Activated CD4-positive, CD25-positive, alpha-beta regulatory T cell (primary cell): ENCODE measurements at places on chromosomes 1 and 21.

DNA sequence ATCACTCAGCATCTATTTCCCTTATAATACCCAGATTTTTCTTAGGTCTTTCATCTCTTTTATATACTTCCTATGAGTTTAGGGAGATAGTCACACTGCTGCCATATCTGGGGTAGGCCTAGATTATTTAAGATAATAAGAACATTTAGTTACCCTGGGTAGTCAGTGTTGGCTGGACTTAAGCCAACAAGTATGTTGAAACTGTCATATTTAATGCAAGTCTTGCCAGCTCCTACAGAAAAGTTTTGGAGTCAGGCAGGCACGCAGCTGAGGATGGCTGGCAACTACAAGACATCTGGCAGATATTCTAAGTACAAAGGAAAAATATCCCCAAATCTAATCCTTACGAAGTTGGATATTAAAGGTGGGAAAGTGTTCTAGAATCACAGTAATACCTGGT is 19.2 kb upstream of the DEPDC1 start:
- DNase-seq: no peak

- no peak for DNase-seq
These were observed 151.2 kb downstream of the OMA1 start for GRCh38 chr1:58395355-58395754.

DNA sequence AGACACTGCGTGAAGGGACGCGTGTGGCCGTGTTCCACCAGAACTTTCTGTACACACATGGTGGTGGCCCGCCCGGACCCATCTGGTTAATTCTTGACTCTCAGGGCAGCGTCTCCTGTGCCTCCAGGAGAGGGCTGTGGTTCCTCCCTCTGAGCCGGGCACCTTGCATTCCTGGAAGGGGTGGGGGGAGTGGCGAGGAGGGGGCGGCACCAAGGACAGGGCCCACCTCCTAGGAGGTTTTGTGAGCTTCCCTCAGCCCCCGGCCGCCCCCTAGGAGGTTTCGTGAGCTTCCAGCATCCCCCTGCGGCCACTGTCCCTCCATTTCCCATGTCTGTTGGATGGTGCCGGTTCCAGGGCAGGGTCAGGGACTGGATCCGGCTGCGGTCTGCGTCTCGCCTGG is 28.9 kb downstream of the FAAP20 start:
- no peak for DNase-seq

GRCh38 chr1:191508239-191508638 is 650.0 kb upstream of the RGS18 start:
- DNase-seq: no peak

DNA sequence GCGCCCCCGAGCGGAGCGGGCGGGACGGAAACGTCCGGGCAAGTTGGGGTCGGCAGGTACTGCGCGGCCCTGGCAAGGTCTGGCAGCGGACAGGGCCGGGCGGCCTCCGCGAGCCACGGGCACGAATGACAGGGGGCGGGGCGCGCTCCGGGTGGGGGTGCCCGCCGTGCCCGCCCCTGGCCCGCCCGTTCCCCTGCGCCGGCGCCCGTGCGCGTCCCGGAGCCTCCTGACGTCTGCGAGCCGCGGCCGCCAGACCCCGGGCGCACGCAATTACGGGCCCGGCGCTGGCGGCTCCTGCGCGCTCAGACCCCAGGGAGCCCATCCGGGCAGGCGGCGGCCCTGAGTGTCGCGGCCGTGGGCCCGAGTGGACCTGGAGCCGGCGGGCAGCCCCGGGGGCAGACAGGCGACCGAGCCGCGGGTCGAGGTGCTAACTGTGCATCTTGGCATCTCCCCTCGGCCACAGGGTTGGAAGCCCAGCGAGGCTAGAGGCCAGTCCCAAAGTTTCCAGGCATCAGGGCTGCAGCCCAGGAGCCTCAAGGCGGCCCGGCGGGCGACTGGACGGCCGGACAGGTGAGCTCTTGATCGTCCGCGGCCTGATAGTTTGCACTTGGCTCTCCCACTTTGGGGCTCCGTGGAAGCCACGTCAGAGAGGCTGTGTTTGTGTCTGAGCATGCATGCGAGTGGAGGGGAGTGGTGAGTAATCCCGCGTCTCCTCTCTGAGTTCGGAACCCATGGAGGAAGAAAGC is 918 bp downstream of the MIB2 start:
- no peak for DNase-seq

- DNase-seq: no peak
These were observed 714.3 kb downstream of the MATN1 start for GRCh38 chr1:30008998-30009657.

DNA sequence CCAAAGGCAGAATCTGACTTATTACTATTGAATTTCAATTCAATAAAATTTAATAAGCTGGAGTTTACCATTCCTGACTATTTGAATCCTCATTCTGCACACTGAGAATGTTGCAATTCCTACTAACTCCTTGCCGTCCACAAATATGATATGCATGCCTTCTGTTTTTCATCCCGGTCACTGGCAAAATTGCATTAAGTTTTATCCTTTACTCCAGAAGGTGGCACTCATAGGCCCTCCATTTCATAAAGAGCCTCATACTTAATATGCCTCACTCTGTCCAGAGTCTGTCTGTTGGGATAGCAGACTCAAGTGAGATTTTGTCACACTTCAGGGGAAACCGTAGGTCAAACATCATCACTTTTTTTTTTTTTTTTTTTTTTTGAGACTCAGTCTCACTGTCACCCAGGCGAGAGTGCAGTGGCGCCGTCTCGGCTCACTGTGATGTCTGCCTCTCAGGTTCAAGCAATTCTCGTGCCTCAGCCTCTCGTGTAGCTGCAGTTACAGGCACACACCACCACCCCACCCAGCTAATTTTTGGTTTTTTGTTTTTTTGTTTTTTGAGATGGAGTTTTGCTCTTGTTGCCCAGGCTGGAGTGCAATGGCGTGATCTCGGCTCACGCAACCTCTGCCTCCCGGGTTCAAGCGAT is 27.3 kb downstream of the F11R start:
- no peak for DNase-seq

DNA sequence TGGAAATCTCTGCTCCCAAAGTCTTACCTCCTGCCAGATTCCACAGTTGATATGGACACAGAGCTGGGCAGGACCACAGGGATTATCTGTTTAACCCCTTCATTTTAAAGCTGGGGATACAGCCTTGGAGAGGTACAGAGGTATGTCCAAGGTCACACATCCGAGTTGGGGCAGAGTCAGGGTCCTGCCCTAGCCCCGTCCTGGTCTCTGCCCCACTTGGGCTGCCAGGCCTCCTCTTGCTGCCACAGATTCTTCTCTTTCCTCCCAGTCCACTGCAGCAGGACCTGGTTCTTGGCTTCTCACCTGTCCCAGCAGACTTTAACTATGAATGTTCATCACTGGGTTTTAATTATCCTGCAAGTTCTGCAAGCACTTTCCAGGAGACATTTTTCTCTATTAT is 258.3 kb downstream of the MATN1 start:
- DNase-seq: no peak

DNA sequence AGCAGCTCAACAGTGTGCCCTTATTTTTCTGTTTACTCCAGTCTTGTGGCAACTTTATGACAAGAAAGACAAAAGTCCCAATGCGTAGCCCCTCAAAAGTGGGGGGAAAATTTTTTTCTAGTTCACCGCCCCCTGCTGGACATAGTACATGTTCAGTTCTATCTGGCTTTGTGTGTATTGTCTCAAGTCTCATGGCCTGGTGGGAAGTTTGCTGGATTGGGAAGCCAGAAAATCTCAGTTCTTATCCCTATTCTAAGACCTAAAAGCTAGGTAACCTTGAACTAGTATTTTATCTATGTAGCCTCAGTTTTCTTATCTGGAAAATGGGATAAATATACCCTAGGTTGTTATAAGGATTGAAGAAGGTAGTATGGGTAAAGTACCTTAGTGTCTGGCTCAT is 55.8 kb upstream of the LDLRAP1 start:
- no peak for DNase-seq

DNA sequence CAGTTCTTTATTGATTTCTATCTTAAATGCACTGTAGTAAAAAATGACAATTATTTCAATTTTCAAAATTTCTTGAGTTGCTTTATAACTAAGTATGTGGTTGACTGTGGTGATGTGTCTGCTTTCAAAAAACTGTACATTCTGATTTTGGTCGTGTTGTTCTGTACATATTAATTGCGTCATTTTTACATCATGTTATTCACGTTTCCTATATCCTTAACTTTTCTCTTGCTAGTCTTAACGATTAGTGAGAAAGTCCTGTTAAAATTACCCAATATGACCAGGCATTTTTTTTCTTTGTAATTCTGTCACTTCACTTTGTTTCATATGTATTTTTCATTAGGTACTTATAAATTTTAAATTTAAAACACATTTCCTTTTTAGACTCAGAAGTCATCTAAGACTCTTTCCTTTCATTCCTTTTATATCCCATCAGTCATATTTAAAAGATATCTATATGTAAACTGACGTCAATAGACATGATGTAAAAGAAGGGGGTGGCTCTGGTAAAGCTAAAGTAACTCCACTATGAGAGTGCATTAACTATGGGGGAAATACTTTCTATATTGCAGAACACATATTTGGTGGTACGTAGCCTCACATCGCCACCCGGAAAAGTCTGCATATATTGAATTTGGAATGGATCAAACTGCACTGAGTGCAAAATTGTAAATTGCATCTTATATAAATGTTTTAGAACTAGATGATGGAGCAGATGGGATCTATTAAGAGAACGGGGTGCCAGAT is 1.1 kb upstream of the COA6 start:
- DNase-seq: no peak

- no peak for DNase-seq
These were observed 47.0 kb downstream of the SERINC2 start for GRCh38 chr1:31460027-31460426.

- DNase-seq: no peak
These were observed 45.1 kb downstream of the SLX9 start for GRCh38 chr21:44984792-44985440.

DNA sequence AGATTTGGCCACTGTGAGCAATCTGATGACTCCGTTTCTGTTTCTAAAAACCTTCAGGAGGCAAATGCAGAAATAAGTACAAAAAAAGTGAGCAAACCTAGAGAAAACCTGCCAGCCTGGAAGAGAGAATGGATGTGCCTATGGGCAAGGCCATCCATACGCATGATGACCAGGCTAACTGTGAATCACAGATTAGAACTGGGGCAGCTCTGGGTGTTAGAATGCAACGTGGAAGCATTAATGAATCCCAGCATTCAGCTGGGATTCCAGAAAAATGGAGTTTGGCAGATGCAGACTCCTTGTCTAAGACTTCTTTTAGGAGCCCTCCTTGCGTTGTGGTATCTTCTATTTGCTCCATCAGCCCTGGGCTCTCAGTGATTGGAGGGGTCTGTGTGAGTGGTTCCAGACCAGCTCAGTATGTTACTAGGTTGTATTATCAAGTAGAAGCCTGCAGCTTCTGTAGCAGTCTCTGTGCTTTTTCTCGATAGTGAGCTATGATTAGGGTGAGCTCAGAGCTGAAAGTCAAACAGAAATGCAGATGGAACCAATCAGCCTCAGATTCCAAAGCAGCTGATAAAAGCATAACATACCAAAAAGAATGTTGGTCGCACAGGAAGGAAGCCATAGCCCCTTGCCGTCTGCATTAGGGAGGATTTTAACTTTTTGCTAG is 154.0 kb downstream of the PSMG1 start:
- no peak for DNase-seq

- no peak for DNase-seq
These were observed 66.6 kb downstream of the SYT2 start for GRCh38 chr1:202643397-202644218.

- DNase-seq: no peak
These were observed 19.9 kb downstream of the NUCKS1 start for GRCh38 chr1:205729945-205730610.

GRCh38 chr1:232204269-232204668 is 425.7 kb downstream of the SIPA1L2 start:
- no peak for DNase-seq

GRCh38 chr1:177236962-177237361 is 66.2 kb downstream of the BRINP2 start:
- no peak for DNase-seq

GRCh38 chr21:38314558-38314957 is 57.8 kb downstream of the KCNJ15 start:
- DNase-seq: no peak

- DNase-seq: no peak
These were observed 29.5 kb downstream of the PIK3R3 start for GRCh38 chr1:46102769-46103476.

DNA sequence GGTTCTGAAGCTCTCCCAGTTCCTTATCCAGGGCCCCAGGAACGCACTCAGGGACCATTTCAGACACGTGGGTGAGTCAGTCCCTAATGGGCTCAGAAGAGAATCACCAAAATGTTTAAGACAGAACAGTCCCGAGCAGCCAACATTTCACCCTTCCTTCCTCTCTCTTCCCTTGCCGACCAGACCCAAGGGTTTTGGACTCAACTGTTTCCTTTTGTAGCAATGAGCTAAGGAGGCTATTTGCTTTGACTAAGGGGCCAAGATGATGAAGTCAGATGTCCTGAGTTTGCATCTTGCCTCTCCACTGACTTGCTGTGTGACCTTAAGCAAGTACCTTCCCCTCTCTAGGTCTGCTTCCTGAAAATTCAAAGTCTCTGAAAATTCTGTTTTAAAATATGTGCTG is 472.3 kb upstream of the VAMP3 start:
- DNase-seq: no peak

- no peak for DNase-seq
These were observed 5.0 kb upstream of the SH3BGRL3 start for GRCh38 chr1:26274801-26275425.

DNA sequence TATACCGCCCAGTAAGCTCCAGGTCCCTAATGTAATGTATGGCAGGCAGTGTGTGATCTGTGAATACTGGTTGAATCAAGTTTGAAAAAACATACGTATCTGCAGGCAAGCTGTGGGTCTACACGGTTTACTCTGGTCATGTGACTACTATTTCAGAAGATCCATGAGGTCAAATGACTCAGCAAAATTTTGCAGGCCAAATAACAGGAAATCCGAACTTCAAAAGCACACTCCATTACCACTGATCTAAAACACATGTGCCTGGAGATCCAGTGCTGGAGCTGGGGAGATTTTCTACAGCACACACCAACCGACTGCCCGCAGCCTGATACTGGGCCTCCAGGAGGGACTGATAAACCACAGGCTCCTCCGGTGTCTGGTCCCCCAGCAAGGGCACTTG is 64.5 kb upstream of the SLC44A3 start:
- no peak for DNase-seq

DNA sequence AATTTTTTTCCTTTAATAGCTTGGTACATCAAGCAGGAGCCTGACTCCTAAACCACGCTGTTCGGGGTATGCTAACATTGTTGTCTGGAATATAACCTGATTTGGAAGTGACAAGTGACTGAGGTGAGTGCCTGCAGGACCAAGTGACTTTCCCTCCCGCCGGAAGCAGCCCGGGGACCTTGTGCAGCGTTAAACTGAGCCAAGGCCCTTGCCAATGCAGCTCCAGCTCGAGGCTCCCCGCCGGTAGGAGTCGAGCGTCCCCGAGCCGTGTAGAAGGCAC is 716 bp upstream of the MTARC1 start:
- DNase-seq: no peak

DNA sequence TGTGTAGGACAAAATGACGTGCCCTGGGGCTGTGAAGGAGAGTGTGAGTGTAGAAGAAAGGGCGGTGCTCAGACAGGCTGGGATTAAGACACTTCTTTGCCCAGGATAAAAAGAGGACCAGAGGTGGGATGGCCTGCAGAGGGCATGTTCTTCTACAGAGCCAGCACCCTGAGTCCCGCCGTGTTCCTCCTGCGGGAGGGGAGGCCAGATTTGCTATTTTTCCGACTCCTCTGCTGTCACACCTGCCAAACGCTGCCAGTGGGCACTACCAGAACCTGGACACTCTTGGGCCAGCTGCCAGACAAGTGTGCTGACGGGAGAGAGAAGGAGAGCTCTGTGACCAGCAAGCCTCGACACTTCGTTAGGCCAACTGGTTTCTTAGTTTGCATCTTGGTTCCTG is 206.4 kb downstream of the PLD5 start:
- DNase-seq: no peak
